Stromal cell of bone marrow (primary cell): ENCODE measurements at places on chromosomes 11 and 22.

DNA sequence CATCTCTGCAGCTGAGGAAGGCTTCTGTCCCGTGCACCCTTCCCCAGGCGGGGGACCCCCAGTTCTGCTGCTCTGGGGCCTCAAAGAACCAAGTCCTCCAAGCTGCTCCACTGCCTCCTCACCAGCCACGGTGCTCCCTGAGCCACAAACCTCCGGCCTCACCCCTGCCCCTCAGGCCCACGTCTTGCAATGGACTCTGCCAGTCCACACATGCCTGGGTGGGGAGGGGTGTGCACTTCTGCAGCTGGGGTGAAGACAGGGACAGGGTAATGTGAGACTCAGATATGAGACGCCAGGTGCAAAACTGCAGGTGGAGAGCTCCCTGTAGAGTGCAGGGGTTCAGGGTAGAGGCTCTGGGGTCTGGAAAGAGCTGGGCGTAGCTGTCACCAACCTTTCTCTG lies 3.2 kb upstream of the PTDSS2 start:
- no peak for DNase-seq

DNA sequence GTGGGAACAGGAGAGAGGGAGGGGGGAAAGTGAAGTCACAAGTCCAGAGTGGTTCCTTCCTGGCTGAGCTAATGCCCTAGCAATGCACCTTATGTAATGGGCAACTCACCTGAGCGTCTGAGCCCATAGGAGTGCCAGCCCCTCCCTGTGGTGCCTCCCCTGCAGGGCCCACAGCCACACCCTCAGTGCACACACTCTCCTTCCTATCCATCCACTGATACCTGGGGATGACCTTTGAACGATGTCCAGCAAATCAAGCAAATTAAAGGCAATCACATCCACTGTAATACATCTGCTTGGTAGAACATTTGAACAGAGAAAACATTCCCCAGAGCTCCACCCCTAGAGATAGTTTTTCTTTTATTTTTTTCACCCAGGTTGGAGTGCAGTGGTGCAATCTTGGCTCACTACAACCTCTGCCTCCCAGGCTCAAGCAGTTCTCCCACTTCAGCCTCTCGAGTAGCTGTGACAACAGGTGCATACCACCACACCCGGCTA lies 19.6 kb upstream of the MICAL2 start:
- DNase-seq = no peak

- DNase-seq = no peak
Measured at GRCh38 chr11:46100670-46101069, 20.6 kb downstream of the PHF21A start.

DNA sequence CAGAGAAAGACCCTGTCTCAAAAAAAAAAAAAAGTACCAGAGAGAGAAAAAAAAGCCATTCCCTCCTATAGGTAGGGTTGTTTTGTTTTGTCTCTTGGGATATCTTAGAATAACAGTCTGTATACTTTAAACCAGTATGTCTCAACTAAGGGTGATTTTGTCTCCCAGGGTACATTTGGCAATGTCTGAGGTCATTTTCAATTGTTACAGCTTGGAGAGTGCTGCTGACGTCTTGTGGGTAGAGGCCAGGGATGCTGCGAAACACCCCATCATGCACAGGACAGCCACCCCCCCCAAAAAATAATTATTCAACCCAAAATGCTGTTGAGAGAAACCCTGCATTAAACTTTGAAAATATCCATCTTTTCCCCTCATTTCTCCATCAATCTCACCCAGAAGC lies 56.1 kb upstream of the CRTAM start:
- no peak for DNase-seq

GRCh38 chr11:32312865-32313403 lies 122.4 kb downstream of the WT1 start:
- DNase-seq = peak; percentile 47

DNA sequence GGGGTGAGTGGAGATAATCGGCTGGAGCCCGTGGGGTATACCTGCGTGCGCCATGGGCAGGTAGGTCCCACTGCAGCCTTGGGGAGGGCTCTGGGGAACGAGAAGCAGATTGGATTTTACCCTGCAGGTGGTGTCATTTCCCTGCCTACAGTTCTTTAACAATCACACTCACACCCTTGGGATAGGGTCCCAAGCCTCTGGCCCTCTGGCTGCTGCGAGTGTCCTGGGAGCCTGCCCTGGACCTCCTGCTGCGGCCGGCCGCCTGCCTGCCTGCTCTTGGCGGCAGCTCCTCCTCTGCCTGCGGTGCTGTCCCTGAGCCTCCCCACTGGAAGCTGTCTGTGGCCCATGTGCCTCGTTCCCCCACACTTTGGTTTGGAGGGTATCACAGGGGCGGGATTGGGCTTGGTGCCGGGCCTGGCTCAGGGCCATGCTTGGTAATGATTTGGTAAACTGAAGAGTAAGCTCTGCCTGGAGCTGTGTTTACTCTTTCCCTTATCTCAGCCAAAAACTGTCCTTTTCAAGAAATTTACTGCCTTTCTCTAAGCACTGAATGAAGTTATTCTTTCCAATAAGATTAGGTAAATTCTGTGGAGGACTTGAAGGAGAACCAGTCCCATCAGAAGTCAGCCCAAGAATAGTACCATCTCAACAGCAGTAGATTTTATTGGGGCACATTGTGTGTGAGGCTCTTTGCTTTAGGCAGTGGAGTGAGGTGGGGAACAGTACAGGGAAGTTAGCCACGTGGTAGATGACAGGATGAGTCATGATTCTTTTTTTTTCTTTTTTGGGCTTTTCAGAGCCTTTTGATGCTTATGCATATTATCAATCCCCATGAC lies 53.7 kb downstream of the TBC1D22A start:
- DNase-seq = peak; percentile 28

GRCh38 chr22:33811208-33811607 lies 109.1 kb downstream of the LARGE1 start:
- no peak for DNase-seq

GRCh38 chr22:21823740-21824444 lies 43.6 kb downstream of the MAPK1 start:
- DNase-seq = no peak

- DNase-seq = no peak
Measured at GRCh38 chr11:44866286-44866685, 84.4 kb downstream of the TP53I11 start.

GRCh38 chr11:94147433-94147845 lies 18.8 kb downstream of the PANX1 start:
- no peak for DNase-seq
